Mucosa of gallbladder (tissue), 1 donor: ENCODE measurements at places on chromosomes 11 and 22. TPM values are rescaled to one million over a fixed set of nuclear protein-coding genes. Genes with fewer than 3 reads are reported as not detected.
A peak's percentile ranks its signal among the peaks of the same experiment; 100 is the strongest.

DNA sequence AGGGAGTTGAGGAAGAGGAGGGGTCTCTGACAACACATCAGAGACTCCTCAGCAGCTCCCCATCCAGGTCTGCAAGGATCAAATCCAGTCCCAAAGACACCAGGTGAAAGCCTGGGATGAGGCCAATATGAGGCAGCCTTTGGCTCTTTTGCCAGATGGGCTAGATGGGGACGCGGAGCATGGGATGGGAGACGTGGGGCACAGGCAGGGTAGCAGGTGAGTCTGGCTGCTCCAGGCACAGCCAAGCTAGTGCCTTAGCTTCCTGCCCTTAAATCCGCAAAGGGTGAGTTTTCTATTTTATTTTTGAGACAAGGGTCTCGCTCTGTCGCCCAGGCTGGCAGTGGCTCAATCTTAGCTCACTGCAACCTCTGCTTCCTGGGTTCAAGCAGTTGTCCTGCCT lies 19.6 kb upstream of the DRICH1 start:
- DNase-seq = no peak

- DNase-seq = no peak
Observed at GRCh38 chr11:123011510-123011909, 29.9 kb upstream of the BSX start.

Gene UBQLNL
- 0.69 TPM for total RNA-seq

- no peak for DNase-seq
Observed at GRCh38 chr11:2442589-2442988, 1.7 kb downstream of the TRPM5 start.

- DNase-seq = no peak
Observed at GRCh38 chr11:10640308-10640707, 53.2 kb downstream of the IRAG1 start.

- no peak for DNase-seq
Observed at GRCh38 chr11:120104041-120104565, 33.8 kb downstream of the TRIM29 start.

Gene MYEOV
- 0.72 TPM for total RNA-seq

GRCh38 chr11:122779047-122779629 lies 59.2 kb upstream of the CRTAM start:
- DNase-seq = no peak

GRCh38 chr22:43897751-43898261 lies 6.0 kb upstream of the PNPLA5 start:
- peak; percentile 40 for DNase-seq
